Panc1 (cell line): ENCODE measurements at places on chromosomes 5 and 9. TPM values are rescaled to one million over a fixed set of nuclear protein-coding genes. Genes with fewer than 3 reads are reported as not detected.

EPB41L4B gene
- total RNA-seq = 27.8 TPM

COL5A1 gene
- total RNA-seq = 5.7 TPM

CER1 gene
- not detected for total RNA-seq

CAMK4 gene
- total RNA-seq = 0.39 TPM
